Renal pelvis (tissue), 12 donors: ENCODE measurements at places on chromosomes 1 and 21.

DNA sequence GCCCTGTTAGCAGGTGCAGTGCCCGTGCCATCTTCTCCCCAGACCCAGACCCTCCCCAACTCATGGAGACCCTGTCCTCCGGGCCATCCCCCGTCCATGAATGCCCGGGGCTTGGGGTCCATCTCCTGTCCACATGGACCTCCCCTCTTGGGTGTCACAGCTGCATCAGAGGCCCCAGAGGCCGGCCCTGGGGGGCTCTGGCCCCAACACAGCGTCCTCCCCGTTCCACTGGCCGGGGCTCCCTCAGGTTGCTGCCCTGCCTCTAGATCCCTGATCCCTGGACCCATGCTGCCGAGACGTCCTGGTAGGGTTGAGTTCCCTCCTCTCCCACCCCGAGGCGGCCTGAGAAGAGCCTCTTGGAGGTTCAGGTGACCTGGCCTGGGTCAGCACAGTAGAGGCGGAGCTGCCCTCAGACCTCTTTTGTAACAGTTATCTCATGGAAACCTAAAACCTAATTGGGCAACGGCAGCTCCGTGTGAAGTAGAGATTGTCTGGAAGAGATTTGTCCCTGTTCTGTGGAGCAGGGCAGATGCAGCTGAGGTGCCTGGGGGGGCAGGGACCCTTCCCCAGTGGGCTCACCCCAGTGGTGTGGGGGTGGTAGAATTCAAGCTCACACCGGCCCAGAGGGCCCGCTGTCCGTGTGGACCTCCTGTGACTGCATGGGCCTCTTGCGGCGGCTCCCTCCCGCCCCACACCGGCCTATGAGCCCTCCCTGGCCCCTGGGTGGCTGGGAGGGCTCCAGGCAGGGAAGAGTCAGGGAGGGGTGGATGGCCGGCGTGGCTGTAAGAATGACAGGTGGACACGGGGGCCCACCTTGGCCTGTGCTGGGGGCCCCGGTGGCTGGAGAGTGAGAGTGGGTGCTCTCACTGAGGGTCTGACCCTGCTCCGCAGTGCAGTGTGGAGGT is 56.1 kb downstream of the SKI start:
- DNase-seq, result no peak

DNA sequence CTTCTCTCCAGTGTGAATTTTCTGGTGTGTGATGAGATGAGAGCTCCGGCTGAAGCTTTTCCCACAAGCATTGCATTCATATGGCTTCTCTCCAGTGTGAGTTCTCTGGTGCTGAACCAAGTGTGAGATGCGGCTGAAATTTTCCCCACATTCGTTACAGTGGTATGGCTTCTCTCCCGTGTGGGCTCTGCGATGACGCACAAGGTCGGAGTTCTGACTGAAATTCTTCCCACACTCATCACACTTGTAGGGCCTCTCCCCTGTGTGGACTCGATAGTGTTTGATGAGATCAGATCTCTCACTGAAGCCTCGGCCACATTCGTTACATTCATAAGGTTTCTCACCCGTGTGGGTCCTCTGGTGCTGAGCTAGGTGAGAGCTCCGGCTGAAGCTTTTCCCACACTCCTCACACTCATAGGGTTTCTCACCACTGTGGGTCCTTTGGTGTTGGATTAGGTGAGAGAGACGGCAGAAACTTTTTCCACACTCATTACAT is 7.4 kb downstream of the ZNF436 start:
- DNase-seq, result no peak

GRCh38 chr1:237353918-237354317 is 311.9 kb downstream of the RYR2 start:
- DNase-seq, result no peak

DNA sequence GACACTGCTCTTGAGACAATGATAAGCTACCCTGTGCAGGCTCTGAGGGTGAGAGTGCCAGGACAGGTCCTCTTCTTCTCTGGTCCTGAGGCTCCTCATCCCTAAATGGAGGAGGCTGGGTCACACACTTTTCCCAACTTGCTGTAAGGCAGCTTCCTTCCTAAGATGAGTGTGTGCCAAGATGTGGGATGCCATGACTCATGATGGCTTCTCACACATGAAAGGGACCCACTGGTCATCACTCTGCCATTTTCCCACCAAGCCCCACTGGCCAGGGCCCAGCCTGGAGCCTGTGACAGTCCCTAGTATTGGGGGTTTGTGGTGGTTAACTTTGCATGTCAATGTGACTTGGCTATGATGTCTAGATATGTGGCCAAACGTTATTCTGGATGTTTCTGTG is 54.4 kb downstream of the CNIH3 start:
- no peak for DNase-seq

DNA sequence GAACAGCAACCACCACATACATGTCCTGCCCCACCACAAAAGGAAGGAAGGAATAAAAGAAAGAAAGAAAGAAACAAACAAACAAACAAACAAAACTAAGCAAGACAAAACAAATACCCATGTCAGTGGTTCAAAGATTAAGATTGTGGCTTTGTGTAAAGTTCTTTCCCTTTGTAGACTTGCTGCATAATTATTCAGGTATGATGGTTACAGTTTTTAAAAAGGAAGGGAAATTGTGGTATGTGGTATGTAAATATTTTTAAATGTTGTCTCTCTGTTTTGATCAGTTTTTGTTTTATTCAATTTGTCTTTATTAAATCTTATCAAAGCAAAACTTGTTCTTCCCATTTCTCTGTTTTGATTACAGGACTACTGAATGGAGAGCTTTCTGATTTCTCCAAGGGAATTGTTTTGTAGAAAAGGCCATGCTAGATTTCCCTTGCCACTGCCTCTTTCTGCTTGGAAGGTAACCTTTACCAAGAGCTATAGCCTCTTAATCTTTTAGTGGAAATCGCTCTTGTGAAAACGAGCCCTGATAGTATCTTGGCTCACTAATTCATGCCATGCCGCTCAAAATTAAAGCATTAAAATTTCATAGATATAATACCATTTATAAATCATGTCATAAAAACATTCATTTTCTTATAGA is 290.3 kb upstream of the ST6GALNAC5 start:
- DNase-seq, result no peak

- no peak for DNase-seq
These were observed 217.6 kb upstream of the SAMSN1 start for GRCh38 chr21:14763695-14764064.
